Activated T-helper 2 cell treated with anti-CD3 and anti-CD28 coated beads, Interferon-gamma antibody, Interleukin-2, Interleukin-4, amounts not matched to agents 10 μg/mL and 5 μg/mL and 100 μg/mL, durations not matched to agents 14 hours and 24 hours and 36 hours (primary cell): ENCODE measurements at places on chromosomes 6 and 20. TPM values are rescaled to one million over a fixed set of nuclear protein-coding genes. Genes with fewer than 3 reads are reported as not detected.

- H3K4me1 ChIP-seq, result no peaks in the 10 kb centered on the region
- peaks cover 1% of the 10 kb centered on the region for H3K27me3 ChIP-seq
- H3K27ac ChIP-seq, result no peak overlapping the region
- no peaks in the 10 kb centered on the region for H3K36me3 ChIP-seq
- no peak for DNase-seq
- H3K4me3 ChIP-seq, result no peak overlapping the region
Measured at GRCh38 chr20:47921408-47921807, 136.1 kb upstream of the SULF2 start.

- H3K4me1 ChIP-seq, result peaks cover 78% of the 10 kb centered on the region
- peak overlapping the region; percentile 92 for H3K27ac ChIP-seq
- peak overlapping the region; percentile 60 for H3K4me3 ChIP-seq
Measured at GRCh38 chr6:135088281-135088680, 33.7 kb upstream of the HBS1L start.

- peaks cover 6% of the 10 kb centered on the region for H3K27me3 ChIP-seq
- H3K36me3 ChIP-seq, result no peaks in the 10 kb centered on the region
- H3K4me3 ChIP-seq, result no peak overlapping the region
- DNase-seq, result no peak
- no peak overlapping the region for H3K27ac ChIP-seq
- H3K4me1 ChIP-seq, result peaks cover 2% of the 10 kb centered on the region
Measured at GRCh38 chr6:34190504-34191122, 44.7 kb upstream of the GRM4 start.

DNA sequence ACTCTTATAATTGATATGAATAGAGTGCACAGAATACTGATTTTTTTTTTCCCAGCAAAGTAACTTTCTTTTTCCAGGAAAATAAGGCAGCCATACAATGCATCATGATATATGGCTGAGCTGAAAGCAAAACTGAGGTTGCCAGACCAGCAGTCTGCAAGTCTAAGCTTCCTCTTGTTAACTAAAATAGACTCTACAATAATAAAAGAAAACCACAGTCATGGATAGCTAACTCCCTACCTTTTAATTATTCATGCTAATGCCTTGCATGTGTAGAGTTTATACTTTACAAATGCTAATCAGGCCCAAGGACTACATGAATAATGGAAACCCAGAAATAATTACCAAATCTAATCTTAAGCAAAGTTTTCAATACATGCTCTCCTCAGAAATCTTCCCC is 47.4 kb downstream of the MAP7 start:
- no peaks in the 10 kb centered on the region for H3K36me3 ChIP-seq
- H3K4me3 ChIP-seq, result no peak overlapping the region
- no peak overlapping the region for H3K27ac ChIP-seq
- DNase-seq, result no peak
- no peaks in the 10 kb centered on the region for H3K4me1 ChIP-seq
- H3K27me3 ChIP-seq, result no peaks in the 10 kb centered on the region

DNA sequence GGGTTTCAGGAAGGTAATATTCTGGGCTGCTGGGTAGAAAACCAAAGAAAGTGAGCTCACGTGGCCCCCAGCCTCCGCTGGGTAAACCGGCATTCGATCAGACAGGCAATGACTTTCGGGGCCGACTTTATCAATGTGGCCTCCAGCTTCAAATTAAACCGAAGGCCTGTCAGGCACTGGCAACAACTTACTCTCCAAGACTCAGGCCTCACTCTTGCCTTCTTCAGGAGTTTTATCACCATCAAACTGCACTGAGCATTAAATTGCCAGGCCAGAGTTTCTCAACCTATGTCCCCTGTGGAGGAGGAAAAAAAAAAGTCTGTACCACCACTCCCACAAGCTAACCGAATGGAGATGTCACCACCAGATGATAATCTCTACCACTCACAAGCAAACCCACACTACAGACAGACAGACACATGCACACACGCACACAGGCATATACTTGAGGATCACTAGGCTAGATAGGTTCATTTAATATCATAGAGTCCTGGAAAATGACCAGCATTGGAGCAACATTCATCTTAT is 1.1 kb upstream of the MBOAT1 start:
- peaks cover 41% of the 10 kb centered on the region for H3K4me1 ChIP-seq
- H3K27ac ChIP-seq, result peak overlapping the region; percentile 94
- no peaks in the 10 kb centered on the region for H3K36me3 ChIP-seq
- DNase-seq, result peak; percentile 30
- no peaks in the 10 kb centered on the region for H3K27me3 ChIP-seq

GRCh38 chr6:70299456-70299855 is 3.4 kb downstream of the COL9A1 start:
- DNase-seq, result no peak
- no peak overlapping the region for H3K4me3 ChIP-seq
- no peaks in the 10 kb centered on the region for H3K4me1 ChIP-seq
- peaks cover 3% of the 10 kb centered on the region for H3K27me3 ChIP-seq
- H3K27ac ChIP-seq, result no peak overlapping the region
- H3K36me3 ChIP-seq, result no peaks in the 10 kb centered on the region

DNA sequence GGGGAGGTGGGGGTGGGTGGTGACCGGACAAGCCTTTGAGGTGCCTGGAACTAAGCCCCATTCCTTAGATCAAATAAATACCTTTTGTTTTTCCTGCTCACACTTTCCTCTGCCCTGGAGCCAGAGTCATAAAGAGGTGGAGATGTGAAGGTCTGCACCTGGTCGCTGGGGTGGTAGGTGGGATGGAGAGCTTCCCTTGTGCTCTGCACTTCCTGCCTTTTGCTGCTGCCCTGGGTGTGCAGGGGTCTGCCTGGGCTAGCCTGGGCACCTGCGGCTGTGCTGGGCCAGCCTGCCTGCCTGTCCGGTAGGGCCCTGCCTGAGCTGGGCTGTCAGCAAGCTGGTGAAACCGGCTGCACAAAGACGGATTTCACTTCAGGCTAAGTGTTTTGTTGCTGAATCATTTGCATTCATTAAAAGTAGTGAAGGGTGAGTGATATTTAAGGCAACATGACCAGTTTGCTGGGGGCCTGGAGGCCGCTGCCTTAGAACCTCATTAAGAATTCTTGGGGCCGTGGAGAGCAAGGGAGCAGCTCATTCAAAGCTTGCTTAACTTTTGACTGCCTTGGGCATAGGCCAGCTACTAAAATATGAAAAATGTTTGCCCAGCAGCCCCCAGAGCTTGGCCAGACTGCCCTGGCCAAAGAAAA is 20.5 kb downstream of the PTK7 start:
- DNase-seq, result no peak
- no peak overlapping the region for H3K4me3 ChIP-seq
- peaks cover 6% of the 10 kb centered on the region for H3K27me3 ChIP-seq
- H3K4me1 ChIP-seq, result peaks cover 21% of the 10 kb centered on the region

DNA sequence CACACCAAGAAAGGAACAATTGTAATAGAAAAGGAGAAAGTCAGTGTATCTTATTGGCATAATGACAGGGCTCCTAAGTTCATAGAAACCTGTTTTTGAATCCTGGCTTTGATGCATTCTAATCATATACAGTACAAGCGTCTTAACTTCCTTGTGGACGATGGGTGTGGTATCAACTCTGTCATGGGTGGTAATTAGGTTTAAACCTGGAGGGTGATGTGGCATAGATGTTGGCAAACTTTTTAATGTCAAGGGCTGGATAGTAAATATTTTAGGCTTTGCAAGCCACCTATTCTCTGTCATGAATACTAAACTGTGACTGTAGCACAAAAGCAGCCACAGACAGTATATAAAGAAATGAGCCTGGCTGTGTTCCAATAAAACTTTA is 138.7 kb upstream of the EDN1 start:
- H3K27ac ChIP-seq, result no peak overlapping the region
- no peak for DNase-seq
- no peak overlapping the region for H3K4me3 ChIP-seq
- H3K36me3 ChIP-seq, result peaks cover 14% of the 10 kb centered on the region

DNA sequence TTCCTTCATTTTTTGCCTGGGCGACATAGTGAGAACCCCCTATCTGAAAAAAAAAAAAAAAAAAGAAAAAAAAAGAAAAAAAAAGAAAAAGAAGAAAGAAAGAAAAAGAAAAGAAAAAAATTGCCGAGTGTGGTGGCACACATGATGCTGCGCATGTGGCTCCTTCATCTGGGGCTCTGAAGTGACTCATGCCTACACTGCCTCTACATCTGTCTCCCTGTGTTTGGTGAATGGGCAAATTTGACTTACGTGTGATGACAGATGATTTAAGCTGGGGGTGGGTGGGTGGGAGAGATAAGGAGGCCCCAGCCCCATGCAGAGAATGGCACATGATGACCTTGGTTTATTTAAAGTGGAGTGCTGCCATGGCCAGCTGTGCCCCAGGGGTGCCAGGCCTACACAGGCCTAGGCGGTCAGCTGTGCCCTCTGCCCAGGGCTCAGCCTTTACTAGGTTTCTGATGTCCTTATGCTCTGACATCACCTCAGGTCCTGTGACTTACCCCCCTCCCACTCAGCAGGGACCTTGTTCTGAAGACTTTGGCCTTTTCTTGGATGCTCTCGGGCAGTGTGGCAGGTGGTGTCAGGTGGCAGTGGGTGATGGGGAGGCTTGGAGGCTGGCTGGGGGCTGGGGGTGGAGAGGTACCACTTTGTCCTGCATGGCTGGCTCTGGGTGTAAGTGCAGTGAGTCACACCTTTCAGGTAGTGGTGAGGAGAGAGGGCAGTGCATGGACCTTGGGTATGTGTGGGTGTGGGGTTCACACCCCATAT is 41.1 kb downstream of the VEGFA start:
- DNase-seq, result no peak
- peaks cover 19% of the 10 kb centered on the region for H3K4me1 ChIP-seq
- H3K27ac ChIP-seq, result no peak overlapping the region

DNA sequence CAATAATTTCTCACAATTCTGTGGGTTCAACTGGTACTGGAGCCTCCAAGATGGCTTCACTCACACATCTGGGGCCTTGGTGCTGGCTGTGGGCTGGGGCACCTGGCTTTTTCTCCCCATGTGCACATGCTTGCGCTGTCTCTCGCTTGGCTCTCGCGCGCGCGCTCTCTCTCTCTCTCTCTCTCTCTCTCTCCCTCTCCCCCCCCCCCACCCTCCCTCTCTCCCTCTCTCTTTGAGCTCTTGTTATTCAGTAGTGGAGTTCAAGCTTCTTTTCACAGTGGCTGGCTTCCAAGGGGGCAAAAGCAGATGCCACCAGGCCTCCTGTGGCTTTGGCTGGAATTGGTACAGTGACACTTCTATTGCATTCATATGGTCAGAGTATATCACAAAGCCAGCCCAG is 10.8 kb upstream of the TBCC start:
- H3K36me3 ChIP-seq, result peaks cover 17% of the 10 kb centered on the region
- H3K4me1 ChIP-seq, result no peaks in the 10 kb centered on the region
- no peak overlapping the region for H3K27ac ChIP-seq
- DNase-seq, result no peak
- no peaks in the 10 kb centered on the region for H3K27me3 ChIP-seq

DNA sequence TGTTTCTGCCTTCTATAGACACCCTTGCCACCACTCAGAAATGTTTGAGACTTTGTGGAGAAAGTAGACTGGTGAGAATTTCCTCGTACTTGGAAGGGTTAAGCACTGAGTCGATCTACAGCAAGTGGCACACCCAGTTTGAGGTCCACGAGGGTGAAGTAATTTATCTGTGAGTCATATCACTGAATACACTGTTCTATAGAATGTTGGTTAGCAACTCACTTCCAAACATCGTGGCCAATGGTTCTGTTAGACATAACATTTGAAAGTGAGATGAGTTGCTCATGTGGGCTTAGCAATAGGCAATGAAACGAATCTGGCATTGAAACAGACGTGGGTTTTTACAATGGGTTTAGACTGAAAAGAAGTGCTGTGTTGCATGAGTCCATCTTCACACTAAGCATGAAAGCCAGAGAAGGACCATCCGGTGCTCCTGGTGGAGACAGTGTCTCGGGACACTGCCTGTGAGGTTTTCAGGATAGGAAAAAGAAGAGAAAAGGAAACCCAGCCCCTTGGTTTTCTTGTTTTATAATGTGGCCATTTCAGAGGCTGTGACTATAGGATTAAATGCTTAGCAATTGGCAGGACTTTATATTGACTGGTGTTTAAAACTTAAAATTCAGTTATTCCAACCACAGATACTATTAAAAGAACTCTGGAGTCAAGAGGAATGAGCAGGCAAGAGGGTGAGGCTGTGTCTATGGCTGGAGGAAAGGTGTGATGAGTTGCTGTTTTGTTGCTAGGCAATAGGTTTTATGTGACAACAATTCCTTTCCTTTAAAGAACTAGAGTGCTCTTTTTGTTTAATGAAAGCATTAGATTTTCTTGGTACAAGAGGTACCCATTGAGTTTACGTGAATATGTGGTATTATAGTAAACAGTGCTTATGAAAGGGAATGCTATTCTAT is 31.0 kb upstream of the EZR start:
- peak; percentile 66 for DNase-seq
- no peaks in the 10 kb centered on the region for H3K36me3 ChIP-seq
- H3K4me1 ChIP-seq, result peaks cover 27% of the 10 kb centered on the region
- peak overlapping the region; percentile 30 for H3K4me3 ChIP-seq
- H3K27me3 ChIP-seq, result peaks cover 2% of the 10 kb centered on the region

DNA sequence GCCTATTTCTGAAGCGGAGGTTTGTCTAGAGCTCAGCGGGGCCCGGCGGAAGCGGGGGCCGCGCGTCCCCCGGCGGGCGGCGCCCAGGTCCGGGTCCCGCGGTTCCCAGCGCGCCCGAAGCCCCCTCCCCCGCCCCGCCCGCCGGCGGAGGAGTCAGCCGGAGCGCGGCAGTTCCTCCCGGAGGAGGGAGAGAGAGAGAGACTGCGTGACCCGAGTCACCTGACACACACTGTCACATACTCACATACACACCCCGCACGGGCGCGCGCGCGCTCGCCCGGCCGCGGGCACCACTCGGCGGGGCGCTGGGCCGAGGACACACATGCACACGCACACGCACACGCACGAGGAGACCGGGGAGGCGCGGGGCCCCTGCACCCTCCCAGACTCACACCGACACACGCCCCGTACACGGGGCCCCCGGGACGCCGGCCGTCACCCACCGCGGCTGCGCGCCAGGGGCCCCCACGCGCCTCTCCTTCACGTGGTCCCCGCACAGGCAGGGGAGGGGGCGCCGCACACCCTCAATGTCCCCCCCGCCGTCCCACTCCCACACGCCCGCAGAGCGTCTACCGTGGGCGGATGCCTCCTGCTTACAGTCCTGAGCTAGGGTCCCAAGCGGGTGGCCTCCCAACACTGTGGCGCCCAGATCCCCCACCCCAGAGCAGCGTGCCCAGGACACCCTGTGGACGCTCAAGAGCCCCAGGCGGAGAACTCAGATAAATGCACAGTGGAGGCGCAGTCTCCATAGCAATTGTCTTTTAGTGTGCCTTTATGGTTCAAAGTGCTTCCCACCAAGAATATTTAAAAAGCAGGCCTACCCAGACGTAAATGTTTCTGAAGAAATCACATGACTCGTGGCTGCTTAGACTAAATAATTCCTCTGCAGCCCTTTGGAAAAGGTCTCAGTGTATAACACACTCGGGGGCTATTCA is at the start of gene RRAGD:
TSS of gene RRAGD (minus strand) at position 203 of the 935 bp plus-strand sequence. CDS start 280 bp downstream, outside the sequence.
- peaks cover 16% of the 10 kb centered on the region for H3K4me1 ChIP-seq
- peak within 1 kb of the TSS; percentile 86 for H3K27ac ChIP-seq
- peak; percentile 53 for DNase-seq
- H3K36me3 ChIP-seq, result no peaks in the 10 kb centered on the region

Gene SDHAF4
- total RNA-seq, result 10.6 and 12.1 TPM in 2 replicates

Gene UST
- total RNA-seq, result 0.92 and 1.3 TPM in 2 replicates

Gene EYS
- not detected in 2 replicates for total RNA-seq

Gene KCNQ2
- total RNA-seq, result not detected in 2 replicates

Gene ZSCAN23
- 0.48 and 0.50 TPM in 2 replicates for total RNA-seq

Gene MEI4
- total RNA-seq, result not detected in 2 replicates

Gene IRF4
- 1,053 and 1,062 TPM in 2 replicates for total RNA-seq
